ENCODE measurements at places on chromosomes 6 and 20. TPM values are rescaled to one million over a fixed set of nuclear protein-coding genes. Genes with fewer than 3 reads are reported as not detected.
A peak's percentile ranks its signal among the peaks of the same experiment; 100 is the strongest.

- no peak for DNase-seq
Measured at GRCh38 chr6:44264154-44265006, 971 bp downstream of the NFKBIE start.

- no peak for DNase-seq
Measured at GRCh38 chr6:143200167-143200770, 139.6 kb downstream of the AIG1 start.

- no peak for DNase-seq
Measured at GRCh38 chr6:125149256-125150144, 4.1 kb upstream of the TPD52L1 start.

The TRIM40 gene
- total RNA-seq, result 1.0 TPM

GRCh38 chr6:13454286-13455221, 32.8 kb downstream of the GFOD1 start:
- DNase-seq, result no peak

- no peak for DNase-seq
Measured at GRCh38 chr20:53872081-53872541, 198.3 kb downstream of the BCAS1 start.

DNA sequence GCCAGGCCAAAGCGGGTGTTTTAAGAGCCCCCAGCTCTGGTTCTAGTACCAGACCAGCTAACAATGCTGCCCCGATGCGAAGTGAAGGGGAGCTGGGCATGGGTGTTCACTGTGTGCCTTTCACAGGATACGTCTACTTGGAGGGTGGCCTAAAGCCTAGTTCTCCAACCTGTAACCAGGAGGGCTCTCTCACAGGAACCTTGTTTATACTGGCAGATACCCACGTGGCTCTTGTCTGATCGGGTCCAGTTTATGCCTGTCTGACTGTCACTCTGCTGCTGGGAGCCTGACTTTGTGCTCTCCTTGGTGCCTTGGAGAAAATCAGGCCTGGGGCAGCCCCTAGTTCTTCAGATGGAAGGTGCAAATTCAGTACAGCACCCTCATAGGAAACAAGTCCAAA, 60.2 kb upstream of the RNF144B start:
- no peak for DNase-seq

DNA sequence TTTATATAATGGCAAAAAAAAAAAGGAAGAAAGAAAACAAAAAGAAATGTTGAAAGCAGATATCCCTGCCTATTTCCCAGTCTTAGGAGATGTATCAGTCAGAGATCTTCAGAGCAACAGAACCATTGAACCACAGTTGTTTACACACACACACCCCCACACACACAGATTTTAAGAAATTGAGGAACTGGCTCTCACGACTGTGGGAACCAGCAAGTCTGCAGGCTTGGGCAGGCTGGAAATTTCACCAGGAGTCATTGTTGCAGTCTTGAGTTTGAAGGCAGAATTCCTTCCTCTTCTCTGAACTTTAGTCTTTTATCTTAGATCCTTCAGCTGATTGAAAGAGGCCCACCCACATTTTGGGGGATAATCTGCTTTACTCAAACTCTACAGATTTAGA, 380.9 kb downstream of the CDKAL1 start:
- no peak for DNase-seq

GRCh38 chr6:119757467-119757866, 407.9 kb upstream of the MAN1A1 start:
- DNase-seq, result no peak

The MAP1LC3A gene
- total RNA-seq, result 28.1 TPM

- DNase-seq, result no peak
Measured at GRCh38 chr20:50969435-50969834, 10.8 kb downstream of the MOCS3 start.

DNA sequence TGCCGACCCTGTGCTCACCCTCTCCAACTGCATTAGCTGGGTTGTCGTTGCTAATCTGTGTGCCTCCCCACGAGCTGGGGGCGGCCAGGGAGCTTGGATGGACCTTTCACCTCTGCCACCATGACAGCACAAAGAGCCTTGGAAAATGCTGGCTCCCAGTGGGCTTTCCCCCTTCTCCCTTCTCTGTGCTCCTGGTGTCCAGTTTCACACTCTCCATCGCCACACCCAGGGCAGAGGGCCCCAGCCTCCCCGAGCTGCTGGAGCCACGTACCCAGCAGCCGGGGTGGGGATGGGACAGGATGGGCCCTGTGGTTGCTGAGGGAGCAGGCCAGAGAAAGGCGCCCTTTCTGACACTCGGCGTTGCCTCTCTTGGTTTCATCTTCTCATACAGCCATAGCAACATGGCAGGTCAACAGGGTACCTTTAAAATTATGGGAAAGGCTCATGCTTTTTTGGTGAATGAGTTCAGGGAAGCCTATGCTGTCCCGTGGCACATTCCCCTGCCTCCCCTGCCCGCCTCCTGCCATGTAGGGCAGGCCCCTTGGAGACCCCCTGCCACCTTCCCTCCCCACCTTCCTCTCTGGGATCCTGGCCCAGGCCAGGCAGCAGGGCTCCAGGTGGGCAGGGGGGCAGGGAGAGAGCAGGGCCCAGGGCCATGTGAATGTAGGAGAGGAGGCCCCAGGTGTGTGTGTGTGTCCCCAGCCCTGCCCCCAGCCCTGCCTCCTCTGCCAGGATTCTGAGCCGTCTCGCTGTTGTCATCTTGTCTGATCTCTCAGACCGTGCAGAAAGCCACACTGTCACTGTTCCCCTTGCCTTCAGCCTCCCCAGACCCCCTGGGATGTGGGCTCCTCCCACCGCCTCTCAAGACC, 85.2 kb upstream of the CCDC167 start:
- DNase-seq, result no peak

DNA sequence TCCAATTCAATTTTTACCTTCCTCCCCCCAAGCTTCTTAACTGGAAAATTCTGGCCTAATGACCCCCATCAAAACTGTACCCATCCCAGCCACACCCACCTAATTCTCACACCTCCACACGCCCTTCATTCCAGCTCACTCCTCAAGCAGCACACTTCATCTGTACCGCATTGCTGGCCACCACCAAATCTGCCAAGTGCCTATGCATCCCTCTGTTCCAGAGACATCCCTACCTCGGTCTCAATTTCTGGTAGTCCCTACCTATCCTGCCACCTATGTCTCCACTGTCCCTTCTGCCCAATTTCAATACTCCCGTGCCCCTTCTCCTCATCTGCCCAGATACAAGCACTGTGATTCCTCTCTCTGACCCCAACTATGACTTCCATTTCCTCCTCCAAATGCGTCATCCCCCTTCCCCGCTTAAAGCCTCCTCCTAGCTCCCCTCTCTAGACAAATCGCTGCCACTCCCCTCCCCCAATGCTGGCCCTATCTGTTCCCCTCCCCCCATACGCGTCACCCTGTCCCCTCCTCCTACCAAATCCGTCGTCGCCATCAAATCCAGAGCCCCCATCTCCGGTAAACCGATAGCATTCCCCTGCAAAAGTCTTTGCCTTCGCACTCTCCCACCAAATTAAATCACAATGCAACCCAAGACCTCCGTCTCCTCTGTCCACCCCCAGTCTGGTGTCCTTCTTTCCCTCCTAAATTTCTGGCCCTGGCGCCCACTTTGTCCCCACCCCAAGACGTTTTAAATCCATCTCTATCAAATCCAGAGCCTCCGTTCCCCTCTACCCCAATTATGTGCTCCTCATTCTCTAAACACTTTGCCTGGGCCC, 1.2 kb downstream of the MTCH1 start:
- DNase-seq, result peak; percentile 76

DNA sequence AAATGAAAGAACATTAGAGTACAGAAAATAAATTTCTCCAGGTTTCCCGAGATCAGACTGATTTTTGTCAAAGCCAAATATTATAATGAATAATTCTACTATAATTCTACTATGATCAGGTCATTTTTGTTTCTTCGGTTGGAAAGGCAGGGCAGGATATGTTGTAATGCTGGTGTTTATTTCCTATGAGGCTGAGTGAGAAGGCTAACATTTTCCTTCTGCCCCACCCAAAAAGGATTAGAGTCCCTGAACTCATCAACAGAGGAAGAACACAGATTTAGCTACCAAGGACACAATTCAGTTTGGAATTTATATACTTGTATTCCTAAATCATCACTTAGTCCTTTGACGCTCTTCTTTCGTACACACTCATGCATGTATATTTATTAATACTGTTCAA, 318.9 kb downstream of the SYNE1 start:
- DNase-seq, result no peak

- DNase-seq, result peak; percentile 77
Measured at GRCh38 chr20:32484225-32484957, 100.7 kb downstream of the NOL4L start.

- DNase-seq, result no peak
Measured at GRCh38 chr20:50277460-50278376, 87.1 kb downstream of the CEBPB start.

GRCh38 chr20:42894483-42894882, 295.2 kb downstream of the PTPRT start:
- DNase-seq, result no peak

DNA sequence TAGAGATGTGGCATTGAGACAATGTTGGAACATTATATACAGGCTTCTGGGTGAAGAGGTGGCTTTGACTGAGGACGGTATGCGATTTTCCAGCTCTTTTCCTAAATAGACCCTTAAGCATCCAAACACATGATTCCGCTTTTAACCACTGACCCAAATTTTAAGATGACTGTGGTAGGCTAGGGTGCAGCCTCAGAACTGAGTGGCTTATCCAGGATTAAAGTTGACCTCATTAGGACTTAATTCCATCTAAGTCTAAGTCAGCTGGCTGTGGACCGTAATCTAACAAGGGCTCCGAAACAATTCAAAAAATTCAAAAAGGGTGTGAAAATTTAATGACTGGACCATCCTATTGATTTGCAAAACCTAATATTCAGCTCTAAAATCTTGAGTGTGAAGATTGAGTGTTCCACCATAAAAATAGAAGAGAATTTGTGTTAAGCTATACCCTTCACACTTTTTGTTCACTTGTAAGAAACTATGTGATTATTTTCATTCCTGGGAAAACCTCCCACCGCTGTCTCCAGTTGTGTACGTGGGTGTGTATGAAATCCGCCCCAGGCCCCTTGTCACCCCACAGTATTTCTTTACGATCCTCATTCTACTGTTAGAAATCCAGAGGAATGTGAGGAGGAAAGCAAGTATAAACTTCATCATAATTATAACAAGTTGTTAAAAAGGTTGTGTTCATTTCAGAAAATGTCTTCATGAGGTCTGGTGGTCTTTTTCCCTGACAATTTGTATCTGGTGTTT, 2.7 kb downstream of the PCMTD2 start:
- DNase-seq, result no peak

DNA sequence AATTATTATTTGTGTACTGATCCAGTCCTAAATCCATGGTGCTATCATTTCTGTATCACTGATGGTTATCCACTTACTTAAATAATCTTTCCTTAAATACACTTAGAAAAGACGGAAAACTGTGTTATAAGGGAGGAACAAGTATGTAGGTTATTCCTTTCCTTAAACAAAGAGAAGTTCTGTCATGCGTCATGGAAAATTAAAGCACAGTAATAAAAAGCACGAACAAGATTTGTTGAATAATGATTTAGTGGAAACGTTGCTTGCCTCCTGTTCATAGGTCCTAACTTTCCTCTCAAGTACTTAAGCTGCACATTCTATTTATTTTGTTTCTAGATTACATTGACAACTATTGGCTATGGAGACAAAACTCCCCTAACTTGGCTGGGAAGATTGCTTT, 120.4 kb downstream of the KHDC1L start:
- DNase-seq, result no peak

DNA sequence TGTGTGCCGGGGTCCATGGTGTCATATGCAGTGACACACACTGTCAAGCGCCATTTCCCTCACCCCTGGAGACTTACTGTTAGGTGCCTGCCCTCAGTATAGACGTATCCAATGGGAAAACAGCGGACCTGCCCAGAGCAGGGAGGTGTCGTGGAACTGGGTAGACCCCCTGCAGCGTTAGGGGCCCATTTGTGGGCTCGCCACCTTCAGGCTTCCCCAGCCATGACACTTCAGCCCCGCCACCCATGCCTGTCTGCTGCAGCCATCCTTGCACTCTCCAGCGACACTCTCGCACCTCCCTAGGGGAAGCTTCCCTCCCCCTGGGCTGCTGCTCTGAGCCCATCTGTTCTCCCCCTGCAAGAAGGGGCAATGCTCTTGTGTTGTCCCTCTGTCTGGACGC, 43.2 kb downstream of the STK35 start:
- DNase-seq, result no peak

- no peak for DNase-seq
Measured at GRCh38 chr6:130203370-130203769, 19.4 kb downstream of the SAMD3 start.

The FOXS1 gene
- 0.64 TPM for total RNA-seq

The BCAS1 gene
- 9.8 TPM for total RNA-seq

The IRAK1BP1 gene
- 4.3 TPM for total RNA-seq

GRCh38 chr6:51386347-51386836, 567.7 kb downstream of the TFAP2B start:
- DNase-seq, result no peak

DNA sequence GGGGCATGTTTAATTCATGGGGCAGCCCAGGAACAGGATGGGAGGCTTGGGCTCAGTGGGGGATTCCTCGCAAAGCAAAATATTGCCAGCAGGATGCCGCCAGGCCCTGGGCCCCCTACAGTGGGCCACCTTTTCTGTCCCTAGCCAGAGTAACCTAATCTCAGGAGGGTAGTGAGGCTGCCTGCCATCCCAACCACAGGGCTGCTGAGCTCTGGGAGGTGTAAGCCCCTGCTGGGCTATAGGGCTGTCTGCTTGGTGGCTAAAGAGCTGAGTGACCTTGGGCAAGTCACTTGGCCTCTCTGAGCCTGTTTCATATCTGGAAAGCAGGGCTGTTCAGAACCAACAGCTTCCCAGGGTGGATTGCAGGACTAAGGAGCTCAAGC, 35.7 kb upstream of the CDH22 start:
- DNase-seq, result no peak

GRCh38 chr6:32983964-32984621, 15.7 kb downstream of the BRD2 start:
- no peak for DNase-seq

The ANGPT4 gene
- not detected for total RNA-seq

DNA sequence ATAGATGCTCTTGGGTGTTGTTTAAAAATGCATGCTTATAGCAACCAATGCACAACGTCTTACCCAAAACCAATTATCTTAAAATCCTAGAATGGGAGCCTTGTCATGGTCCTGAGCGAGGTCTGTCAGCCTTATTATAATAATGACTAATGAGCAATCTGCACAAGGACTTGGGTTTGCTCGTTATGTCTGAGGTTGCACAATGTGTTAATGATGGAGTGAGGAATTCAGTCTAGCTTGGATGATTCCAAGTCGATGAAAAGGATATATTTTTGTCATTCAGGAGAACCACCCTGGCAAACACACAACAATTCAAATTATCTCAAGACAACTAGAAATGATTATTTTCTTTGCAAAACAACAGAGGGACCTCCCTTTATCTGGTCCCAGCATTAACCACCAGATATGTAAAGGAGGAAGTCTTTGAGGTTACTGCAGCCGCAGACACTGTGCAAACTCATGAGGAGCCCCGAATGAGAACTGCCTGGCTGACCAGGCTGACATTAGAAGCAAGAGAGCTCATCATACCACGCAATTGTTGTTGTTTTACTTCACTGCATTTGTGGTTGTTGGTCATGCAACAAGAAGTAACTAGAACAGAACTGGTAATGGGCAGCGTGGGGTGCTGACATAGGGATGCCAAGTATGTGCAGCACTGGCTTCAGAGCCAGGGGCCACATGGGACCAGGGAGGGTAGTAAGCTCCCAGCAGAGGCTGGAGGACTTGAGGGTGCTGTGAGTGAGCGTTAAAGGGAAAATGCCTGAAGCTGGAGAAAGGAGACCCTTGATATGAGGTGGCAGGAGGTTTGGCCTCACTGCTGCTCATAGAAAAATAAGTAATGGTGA, 488.3 kb downstream of the CDH26 start:
- no peak for DNase-seq

The ITPR3 gene
- 39.6 TPM for total RNA-seq

- no peak for DNase-seq
Measured at GRCh38 chr20:8421981-8422380, 289.9 kb downstream of the PLCB1 start.

The ALDH8A1 gene
- total RNA-seq, result 11.0 TPM

Data from hepatocyte (in vitro differentiated cells).